ENCODE measurements at places on chromosomes 2 and 18. TPM values are rescaled to one million over a fixed set of nuclear protein-coding genes. Genes with fewer than 3 reads are reported as not detected.

DNA sequence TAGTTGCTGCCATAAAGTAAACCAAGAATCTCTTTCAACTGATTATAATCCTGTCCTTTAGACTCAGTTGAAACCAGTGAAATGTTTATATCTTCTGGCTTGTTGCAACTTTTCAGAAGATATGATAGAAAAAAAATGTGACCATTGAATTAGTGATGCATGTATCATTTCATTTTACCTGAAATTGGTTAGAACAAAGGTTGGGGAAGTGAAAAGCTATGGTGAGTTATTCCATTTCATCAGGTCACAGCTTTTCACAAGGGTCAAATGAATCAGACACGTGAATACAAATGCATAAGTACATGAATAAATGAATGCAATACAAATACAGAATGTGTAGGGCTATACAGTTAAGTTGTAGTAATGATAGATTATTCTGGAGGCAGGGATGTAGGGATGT lies 15.1 kb downstream of the CCDC85A start:
- no peak for DNase-seq

- no peak for DNase-seq
Observed at GRCh38 chr2:59884166-59884565, 669.3 kb downstream of the BCL11A start.

- DNase-seq: no peak
Observed at GRCh38 chr18:41073372-41073954, 881.6 kb upstream of the PIK3C3 start.

- DNase-seq: no peak
Observed at GRCh38 chr2:17658251-17658843, 95.3 kb downstream of the SMC6 start.

DNA sequence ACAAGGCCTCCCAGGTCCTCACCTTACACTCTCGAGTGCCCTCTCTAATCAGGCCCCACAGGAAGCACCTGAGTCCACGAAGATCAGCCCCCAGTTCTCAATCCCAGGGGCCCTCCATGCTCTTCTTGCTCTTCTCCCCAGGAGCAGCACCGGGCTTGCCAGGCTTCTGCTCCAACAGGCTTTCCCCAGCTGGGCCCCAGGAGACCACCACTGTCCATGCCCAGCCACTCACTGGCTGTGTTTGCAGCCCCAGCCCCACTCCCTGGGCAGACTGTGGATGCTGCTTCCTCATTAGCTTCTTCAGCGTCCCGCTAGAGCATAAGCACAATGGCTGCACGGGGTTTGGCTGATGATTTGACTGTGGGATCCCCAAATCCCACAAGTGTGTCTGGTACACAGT lies 781.9 kb downstream of the GALR1 start:
- no peak for DNase-seq

DNA sequence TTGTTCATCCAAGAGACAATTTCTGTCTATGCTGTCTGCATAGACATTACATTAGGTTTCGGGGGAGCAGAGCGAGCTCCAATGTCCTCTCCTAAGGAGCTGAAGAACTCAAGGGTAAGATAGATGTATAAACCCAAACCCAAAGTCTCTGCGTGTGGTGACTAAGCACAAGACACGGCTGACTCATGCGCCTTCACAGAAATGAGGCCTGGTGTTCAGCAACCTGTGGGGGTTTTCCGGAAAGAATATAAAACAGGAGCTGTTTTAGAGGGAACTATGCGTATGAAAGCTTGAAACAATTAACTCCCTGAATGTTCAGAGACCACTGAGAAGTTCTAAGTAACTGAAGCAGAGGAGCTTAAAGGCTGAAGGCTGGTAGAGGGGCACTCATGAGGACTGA lies 154.7 kb downstream of the SOX11 start:
- no peak for DNase-seq

GRCh38 chr2:232854082-232854481 lies 16.0 kb upstream of the SNORC start:
- no peak for DNase-seq

GRCh38 chr18:75052475-75052874 lies 156.5 kb downstream of the PTGR3 start:
- DNase-seq: no peak

- no peak for DNase-seq
Observed at GRCh38 chr2:239222706-239223309, 178.0 kb downstream of the HDAC4 start.

- DNase-seq: no peak
Observed at GRCh38 chr2:212176151-212176550, 362.5 kb downstream of the ERBB4 start.

DNA sequence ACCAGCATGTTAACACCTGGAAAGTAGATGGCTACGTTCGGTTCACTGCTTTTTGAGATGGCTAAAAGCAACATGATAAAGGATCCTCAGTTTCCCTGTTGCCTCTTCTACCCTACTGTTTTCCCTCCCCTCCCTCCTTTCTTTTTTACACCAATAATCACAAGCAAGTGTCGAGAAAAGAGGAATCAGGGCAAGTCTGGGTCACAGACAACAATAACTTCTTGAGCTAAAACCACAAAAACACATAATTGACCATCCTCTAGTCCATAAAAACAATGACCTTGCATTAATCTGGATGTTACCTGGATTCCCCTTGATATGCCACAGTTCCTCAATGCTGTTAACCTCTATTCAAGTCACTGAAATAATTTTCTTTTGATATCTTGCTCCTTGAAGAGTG lies 736.6 kb upstream of the GCFC2 start:
- DNase-seq: no peak

GRCh38 chr18:26014462-26014861 lies 76.0 kb downstream of the SS18 start:
- DNase-seq: no peak

DNA sequence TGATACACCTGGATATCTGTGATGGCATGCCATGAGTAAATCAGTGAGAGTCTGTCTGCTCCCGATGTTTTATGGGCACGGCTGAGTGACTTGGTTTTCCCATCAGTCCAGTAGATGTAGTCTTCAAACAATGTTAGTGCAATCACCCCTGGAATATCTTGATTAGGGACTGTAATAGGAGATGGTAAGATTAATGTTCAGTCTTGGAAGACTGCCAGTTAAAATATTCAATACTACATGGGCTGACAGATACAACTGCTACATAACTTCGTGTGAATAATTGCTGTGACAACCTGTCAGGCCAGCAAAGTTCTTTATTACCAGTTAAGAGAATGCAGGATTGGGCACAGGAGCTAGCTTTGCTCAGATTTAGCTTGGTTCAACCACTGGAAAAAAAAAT lies 1673.3 kb downstream of the LRP1B start:
- no peak for DNase-seq

- no peak for DNase-seq
Observed at GRCh38 chr2:218981881-218982585, 3.0 kb downstream of the FEV start.

DNA sequence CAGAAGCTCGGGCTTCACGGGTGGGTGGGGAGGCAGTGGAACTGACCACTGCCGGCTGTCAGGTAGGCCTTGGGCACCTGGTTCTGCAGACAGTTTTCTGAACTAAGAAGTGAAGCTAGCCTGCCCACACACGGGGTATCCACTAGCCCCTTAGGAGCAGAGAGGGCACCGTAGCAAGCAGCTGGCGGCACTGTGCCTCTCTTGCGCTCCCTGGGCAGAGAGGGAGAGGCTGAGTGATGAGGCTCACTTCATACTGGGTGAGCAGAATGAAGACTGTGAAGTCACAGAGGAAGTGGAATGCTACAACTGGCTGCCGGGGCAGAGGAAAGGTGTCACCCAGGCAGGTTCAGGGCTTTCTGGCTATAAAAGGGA lies 753 bp downstream of the ITPRIPL1 start:
- no peak for DNase-seq

GRCh38 chr2:225472161-225472560 lies 72.7 kb downstream of the NYAP2 start:
- DNase-seq: no peak

DNA sequence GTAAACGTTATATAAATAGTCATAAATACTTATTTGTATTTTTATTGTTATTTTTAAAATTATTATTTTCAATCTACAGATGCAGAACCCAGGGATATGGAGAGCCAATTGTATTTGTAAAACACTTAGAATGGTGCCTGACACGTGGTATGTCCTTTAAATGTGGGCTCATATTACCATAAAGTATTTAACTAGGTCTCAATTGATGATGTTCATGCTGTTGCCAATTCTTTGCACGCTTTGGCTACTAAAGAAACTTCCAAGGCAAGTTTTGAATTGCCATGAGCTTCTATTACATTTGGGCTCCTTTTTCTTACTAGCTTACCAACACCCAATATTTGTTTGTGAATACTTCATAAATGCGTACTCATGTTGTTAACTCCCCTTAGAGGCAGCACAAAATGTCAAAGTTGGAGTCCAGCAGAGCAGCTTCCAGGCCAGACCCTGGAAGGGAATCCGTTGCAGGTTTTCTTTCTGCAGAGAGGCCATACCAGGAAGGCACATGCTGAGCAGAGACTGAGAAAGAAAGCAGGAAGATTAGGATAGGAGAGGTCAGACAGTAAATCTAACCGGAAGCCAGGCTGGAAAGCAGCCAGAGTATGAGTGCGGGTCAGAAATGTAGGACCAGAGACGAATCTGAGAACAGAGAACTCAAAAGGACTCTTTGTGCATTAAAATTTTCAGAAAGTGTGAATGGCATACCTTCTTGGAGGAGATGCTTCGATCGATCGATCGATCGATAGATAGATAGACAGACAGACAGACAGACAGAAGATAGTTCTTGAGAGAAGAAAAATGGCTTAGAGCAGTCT lies 4.2 kb upstream of the NOSTRIN start:
- DNase-seq: peak; percentile 33

DNA sequence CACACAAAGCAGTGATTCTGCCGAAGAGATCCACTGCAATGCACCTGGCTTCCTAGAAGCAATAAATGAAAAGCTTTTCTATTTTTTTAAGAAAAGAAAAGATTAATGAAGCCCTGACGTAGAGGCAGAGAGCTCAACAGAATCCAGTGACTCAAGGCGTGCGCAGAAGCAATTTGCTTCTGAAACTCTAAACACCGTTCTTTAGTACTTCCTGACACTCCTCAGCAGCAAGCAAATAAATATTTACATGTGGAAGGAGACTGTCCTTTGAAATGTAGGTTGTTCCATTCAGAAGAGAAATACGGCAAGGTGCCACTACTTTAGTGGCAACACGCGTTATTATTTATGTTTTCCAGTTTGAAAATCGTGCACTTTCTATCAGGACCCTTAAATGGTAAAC lies 126.2 kb upstream of the ZNF516 start:
- no peak for DNase-seq

DNA sequence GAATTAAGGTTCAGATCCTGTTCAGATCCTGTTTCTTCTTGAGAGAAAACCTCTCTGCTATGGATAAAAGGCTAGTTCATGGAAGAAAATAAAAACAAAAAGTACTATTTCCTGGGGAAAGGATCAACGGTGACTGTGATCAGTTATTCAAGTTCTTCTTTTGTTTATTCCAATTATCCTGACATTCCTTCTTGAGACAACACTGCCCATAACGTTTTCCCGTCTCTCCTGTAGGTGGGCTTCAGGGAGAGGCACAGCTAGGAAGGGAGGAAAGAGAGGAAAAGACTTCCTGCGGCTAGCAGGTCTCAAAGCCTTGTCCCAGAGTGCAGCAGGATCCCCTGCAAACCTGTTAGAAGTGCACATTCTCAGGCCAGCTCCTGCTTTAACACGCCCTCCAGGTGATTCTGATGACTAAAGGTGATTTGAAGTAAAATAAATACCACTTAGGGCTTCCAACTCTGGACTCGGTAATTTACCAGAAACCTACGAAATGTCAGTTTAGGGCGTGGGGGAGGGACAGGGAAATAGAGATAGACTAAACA lies 4.5 kb upstream of the FHL2 start:
- no peak for DNase-seq

KCNF1 gene
- total RNA-seq: 0.30 TPM

SATB2 gene
- 1.1 TPM for total RNA-seq

CKAP2L gene
- 0.38 TPM for total RNA-seq

WDR35 gene
- 4.8 TPM for total RNA-seq

SCYGR4 gene
- total RNA-seq: not detected

GAL3ST2 gene
- total RNA-seq: not detected

FAM117B gene
- 2.4 TPM for total RNA-seq

TEX44 gene
- total RNA-seq: not detected

LCT gene
- not detected for total RNA-seq

TMEM37 gene
- total RNA-seq: 2.4 TPM

SP110 gene
- total RNA-seq: 10.5 TPM

RAB27B gene
- 0.16 TPM for total RNA-seq

ZNF385B gene
- total RNA-seq: 0.14 TPM

MC4R gene
- not detected for total RNA-seq

UGT1A4 gene
- total RNA-seq: not detected

CNGA3 gene
- total RNA-seq: not detected

All from left ventricle myocardium inferior (tissue), 1 donor.